SJCRH30 (cell line): ENCODE measurements at places on chromosomes 11 and 22. TPM values are rescaled to one million over a fixed set of nuclear protein-coding genes. Genes with fewer than 3 reads are reported as not detected.

DNA sequence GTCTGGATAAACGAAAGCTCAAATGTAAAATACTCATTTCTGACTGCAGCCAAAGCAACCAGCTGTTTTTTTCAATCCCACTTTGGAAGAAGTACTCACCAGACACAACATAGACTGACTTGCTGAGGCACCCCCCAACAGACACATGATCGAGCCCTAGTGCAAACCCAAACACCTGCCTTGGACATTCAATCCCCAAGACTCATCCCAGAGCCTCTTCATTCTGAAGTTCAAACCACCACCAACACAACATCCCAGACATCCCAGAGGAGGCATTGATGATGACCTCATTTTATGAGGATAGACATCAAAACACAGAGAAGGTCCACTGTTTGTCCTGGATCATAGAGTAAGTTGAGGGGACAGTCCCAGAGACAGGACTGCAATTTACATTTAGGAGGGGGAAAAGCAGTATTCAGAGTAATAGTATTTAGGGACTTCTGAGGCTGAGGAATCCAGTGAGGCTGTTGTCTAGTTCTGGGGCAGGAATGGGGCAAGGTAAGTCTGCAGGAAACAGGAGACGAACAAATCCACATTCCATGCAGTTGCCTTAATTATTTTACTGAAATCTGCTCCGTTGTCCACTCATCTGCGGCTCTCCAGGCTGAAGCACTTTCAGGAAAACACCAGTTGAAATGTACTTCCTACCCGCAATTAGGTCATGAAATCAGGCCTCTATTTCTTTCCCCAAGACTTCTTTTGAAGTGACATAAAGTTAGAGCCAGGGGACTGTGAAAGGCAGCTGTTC lies 54.8 kb downstream of the CLPB start:
- DNase-seq: peak; percentile 56

GRCh38 chr11:12798609-12799011 lies 124.4 kb downstream of the TEAD1 start:
- DNase-seq: no peak

DNA sequence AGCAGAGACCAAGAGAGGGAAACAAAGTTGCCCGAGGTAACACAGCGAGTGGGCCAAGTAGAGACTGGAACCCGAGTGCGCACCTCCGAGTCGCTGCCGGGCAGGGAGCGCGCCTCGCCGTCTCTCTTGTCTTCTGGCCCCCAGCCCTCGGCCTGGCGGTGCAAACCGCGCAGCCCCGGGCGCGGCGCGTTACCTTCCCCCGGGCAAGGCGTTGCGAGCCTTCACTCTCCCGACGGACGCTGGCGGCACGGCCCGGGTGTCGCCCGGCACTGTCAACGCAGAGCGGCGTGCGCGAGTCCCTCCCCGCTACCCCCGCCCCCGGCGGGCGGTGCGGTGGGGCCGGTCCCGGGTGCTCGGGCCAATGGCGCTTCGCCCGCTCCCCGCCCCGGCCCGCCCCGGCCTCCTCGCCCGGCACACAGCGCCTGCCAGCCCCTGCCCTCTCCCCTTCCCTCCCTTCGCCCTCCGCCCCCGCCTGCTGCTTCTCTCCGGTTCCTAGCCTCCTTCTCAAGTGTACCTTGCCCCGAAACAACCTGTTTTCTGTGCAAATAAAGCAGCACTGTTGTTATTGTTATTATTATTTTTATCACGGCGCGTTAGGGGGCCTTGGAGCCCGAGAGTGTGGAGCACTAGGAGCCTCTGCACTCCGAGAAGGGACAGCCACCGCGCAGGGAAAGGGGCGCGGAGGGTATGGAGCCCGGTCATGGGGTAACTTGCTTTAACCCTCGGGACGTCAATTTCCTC lies at the start of gene SYTL2:
SYTL2 (minus strand) TSS at position 271 of the 741 bp plus-strand sequence. CDS start 53,416 bp downstream, outside the sequence.
- DNase-seq: peak; percentile 79

DNA sequence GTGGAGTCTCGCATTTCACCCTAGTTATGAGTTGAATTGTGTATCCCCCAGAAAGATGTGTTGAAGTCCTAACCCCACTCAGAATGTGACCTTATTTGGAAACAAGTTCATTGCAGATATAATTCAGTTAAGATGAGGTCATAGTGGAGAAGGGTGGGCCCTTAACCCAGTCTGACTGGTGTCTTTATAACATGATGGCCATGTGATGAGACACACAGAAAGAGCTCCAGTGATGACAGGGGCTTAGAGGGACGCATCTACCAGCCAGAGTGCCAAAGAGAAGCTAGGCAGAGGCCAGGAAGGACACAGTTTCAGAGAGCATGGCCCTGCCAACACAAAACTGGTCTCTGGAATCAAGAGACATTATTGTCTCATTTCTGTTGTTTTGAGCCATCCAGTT lies 50.3 kb downstream of the LARGE1 start:
- DNase-seq: no peak

Gene PIWIL4
- total RNA-seq: not detected in 2 replicates

Gene MMP7
- total RNA-seq: not detected in 2 replicates

GRCh38 chr11:2651826-2652271 lies 47.9 kb downstream of the KCNQ1OT1 start:
- DNase-seq: no peak

Gene MAFF
- total RNA-seq: 3.2 and 3.6 TPM in 2 replicates

Gene PATE2
- total RNA-seq: 0.25 TPM in 1 of 2 replicates, not detected in the other

DNA sequence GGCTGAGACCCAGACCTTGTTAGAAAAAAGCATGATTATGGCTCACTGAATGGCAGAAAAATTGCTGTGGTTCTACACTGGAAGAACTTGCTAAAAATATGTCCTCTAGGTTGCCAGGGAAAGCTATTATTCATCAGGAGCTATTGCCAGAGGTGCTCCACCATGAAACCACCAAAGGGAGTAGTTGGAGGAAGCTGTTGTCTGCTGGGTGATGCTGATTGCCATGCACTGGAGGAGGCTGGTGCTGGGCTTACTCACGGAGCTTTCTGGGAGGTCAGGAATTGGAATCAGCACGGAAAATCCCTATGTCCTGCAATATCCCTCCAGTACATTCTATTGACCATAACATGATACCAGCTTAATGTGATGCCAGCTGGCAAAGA lies 199.6 kb upstream of the ZBED5 start:
- no peak for DNase-seq

GRCh38 chr11:6652182-6652581 lies 3.4 kb downstream of the DCHS1 start:
- no peak for DNase-seq

- DNase-seq: no peak
These were observed 12.2 kb downstream of the PARVG start for GRCh38 chr22:44192816-44193534.

Gene CDC42BPG
- total RNA-seq: 0.03 and 0.10 TPM in 2 replicates

DNA sequence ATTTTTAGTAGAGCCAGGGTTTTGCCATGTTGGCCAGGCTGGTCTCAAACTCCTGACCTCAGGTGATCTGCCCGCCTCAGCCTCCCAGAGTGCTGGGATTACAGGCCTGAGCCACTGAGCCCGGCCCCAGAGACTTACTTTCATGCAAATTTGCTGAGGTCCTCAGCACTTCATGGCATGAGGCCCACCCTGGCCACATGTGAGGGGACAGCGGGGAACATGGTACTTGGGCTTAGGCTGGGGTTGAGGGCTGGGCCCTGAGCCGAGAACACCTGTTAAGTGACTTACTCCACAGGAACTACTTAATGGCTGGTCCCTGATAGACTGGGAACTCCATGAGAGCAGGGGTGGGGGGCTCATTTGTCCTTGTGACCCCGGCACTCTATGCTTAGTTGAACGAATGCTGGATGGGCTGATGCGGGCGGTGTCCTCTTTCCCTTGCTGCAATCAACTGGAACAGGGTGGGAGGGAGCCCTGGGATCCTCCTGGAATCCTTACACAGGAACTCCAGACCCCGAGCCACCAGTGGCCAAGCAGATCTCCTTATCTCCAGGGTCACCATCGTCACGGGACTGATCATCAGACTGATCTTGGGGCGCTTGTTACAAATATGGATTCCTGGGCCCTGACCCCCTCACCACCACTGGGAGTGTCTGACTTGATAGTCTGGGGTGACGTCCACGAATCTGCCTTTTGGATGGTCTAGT lies 1.0 kb downstream of the VSIG10L2 start:
- DNase-seq: no peak

Gene PGA5
- total RNA-seq: not detected in 2 replicates

Gene NAV2
- 66.3 and 73.1 TPM in 2 replicates for total RNA-seq

Gene GRIK4
- not detected in 2 replicates for total RNA-seq

- no peak for DNase-seq
These were observed 847 bp downstream of the ME3 start for GRCh38 chr11:86671531-86672006.

DNA sequence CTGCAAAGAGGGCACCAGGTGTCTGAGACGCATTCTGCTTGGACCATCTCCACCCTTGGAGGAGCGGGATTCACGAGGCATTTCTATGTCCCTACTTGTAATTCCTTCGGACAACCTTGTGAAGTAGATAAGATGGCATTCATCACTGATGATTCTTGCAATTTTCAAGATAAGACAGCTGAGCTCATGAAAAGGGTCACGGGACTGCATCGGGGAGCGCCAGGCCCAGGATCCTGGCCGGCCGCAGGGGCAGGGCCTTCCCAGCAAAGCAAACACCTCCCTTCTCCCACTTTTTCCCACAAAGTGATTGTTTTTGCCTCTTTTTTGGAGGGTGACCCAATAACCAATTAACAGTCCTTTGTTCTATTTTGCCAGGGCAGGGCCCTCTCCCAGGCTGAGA lies 8.4 kb downstream of the LIF start:
- DNase-seq: no peak

Gene CLDN25
- total RNA-seq: not detected in 2 replicates

- no peak for DNase-seq
These were observed 33.9 kb upstream of the CLTCL1 start for GRCh38 chr22:19325296-19325948.

GRCh38 chr11:45289369-45289768 lies 3.2 kb upstream of the SYT13 start:
- DNase-seq: no peak

Gene BACE1-AS
- 4.2 and 4.7 TPM in 2 replicates for total RNA-seq

- DNase-seq: no peak
These were observed 3.9 kb downstream of the TEAD1 start for GRCh38 chr11:12678092-12678491.

DNA sequence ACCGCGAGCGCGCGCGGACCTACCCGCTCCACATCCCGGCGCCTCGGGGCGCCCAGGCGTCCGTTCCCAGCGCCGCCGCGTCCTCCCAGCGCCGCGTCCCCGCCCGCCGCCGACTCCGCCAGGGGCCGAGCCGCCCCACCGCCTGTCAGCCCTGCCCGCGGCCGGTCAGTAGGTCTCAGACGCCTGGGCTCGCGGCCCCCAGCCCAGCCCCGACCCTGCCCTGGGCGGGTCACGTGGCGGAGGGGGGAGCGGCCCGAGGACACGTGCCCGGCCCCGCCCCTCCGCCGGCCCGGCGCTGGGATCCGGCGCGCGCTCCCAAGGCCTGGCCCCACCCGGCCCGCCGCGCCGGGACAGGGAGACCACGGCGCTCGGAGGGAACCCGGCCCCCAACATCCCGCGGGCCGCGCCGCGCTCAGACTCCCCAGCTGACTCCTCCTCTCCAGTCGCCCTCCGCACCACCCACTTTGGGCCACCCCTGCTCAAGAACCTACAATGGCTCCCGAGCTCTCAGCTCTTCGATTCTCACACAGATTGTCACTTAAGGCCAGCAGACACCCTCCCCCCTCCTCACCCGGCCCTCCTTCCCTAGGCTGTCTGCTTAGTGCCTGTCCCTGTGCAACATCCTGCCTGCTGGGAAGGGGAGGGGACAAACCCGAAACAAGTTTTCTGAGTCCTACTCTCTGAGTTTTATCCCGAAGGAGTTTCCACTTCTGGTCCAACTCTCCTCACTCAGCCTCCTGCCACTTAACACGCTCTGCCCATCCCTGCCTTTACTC lies at the start of gene RAB3IL1:
RAB3IL1 (minus strand) TSS at position 233 of the 776 bp plus-strand sequence; CDS start at position 34, 199 bp downstream.
- DNase-seq: peak; percentile 44

- DNase-seq: no peak
These were observed 82.3 kb downstream of the PDE2A start for GRCh38 chr11:72591785-72592502.

Gene FAM118B
- 19.6 and 24.5 TPM in 2 replicates for total RNA-seq

DNA sequence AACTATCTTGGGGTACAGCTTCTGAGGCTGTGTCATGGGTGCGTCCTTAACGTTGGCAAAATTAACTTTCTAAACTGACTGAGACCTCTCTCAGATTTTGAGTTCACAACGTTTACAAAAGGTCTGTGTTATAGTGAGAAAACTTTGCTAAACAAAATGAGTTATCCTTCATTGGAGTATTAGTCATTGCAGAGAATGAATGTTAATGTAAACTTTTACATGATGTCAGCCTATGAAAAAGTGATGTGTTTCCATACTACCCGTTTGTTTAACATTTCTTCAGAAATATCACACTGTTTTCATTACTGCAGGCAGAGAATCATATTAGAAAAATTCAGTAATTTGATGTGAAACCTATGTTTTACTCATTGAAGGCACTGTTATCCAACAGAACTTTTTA lies 32.1 kb downstream of the HSD17B12 start:
- no peak for DNase-seq

DNA sequence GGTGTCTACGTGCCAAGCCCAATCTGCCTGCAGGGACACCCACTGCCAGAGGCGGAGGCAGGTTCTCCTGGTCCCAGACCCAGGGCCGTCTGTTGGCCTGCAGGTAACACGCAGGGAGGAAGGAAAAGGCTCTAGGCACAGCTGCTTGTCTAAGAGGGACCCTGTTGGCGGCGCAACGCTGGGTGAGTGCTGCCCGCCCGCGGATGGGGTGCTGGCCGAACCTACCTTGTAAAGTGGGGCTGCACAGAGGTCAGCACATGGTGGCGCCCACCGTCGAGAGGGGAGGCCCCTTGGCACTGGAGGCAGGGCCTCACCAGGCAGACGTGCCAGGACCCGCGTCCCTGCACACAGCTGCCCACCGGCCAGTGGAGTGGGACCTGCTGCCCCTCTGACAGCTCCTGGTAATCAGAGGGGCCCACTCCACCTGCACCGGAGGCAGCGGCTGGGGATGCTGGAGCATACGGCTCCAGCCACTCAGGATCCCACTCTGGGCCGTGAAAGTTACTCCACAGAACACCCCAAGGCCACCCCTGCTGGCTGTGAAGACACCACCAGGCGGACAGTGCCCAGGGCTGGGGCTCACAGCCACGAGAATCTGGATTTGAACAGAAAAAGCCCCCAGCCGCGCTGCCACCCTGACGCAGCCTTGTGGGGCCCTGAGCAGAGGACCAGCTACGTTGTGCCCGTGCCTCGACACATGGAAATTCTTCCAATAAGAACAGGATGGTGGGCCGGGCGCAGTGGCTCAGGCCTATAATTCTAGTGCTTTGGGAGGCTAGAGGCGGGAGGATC lies 24.0 kb downstream of the TBX1 start:
- no peak for DNase-seq

- no peak for DNase-seq
These were observed 845.4 kb downstream of the OPCML start for GRCh38 chr11:132686886-132687285.

Gene PPP6R2
- 51.6 and 60.6 TPM in 2 replicates for total RNA-seq

DNA sequence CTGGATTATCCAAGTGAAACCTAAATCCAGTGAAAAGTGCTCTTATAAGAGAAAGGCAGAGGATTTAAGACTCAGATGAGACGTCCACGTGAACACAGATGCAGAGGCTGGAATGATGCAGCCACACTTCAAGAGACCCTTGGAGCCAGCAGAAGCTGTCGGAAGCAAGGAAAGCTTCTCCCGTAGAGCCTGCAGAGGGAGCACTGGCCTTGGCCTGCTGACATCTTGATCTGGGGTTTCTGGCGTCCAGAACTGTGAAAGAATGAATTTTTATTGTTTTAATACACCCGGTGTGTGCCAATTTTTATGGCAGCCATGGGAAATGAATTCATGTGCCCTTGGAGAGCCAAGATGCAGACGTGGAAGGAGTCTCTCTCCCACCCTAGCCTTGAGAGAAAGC lies 407.0 kb upstream of the B3GAT1 start:
- DNase-seq: no peak

Gene RBX1
- 76.8 and 83.4 TPM in 2 replicates for total RNA-seq

- no peak for DNase-seq
These were observed 104.7 kb upstream of the OR4B1 start for GRCh38 chr11:48111891-48112290.
